ENCODE measurements at places on chromosomes 3 and 15.

GRCh38 chr3:103609472-103609871, 1174.7 kb downstream of the ZPLD1 start:
- DNase-seq: no peak

DNA sequence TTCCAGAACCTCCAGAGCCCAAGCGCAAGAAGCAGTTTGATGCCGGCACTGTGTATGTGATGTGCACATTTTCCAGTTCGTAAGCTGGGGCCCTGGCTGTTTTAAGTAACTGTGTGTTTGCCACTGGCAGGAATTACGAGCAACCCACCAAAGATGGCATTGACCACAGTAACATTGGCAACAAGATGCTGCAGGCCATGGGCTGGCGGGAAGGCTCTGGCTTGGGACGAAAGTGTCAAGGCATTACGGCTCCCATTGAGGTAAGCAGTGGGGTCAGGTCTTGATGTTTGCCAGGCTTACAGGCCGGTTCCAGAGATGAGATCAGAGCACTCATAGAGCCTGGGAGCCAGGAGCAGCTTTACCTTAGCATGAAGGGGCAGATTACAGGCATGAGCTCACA, 28.4 kb downstream of the RBM5 start:
- no peak for DNase-seq

DNA sequence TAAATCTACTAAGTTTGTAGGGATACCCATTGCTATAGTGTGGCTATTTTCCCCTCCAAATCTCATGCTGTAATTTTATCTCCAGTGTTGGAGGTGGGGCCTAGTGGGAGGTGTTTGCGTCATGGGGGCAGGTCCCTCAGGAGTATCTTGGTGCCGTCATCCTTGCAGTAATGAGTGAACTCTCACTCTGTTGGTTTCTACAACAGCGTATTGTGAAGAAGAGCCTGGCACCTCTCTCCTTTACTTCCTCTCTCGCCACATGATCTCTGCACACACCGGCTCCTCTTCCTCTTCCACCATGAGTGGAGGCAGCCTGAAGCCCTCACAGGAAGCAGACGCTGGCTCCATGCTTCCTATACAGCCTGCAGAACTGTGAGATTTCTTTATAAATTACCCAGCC, 34.0 kb upstream of the TRPM1 start:
- DNase-seq: no peak

GRCh38 chr3:175127075-175127662, 268.0 kb downstream of the NAALADL2 start:
- no peak for DNase-seq

DNA sequence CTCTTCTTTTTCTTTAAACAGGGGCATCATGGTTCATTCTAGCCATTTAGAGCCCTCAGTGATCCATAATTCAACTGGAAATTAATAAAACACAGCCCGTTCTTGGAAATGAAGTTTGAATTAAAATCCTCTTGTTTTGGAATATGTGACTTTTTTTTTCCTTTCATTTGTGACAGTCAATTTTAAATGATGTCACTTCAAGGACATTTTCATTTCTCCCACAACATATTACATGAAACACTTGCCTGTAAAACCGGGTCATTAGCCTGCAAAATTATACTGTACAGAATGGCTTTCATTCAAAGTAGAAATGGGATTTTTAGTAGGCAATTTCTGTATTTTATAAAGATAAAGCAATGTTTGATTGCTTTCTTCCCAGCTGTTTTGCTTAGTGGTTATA, 789 bp upstream of the SEMA6D start:
- DNase-seq: no peak

DNA sequence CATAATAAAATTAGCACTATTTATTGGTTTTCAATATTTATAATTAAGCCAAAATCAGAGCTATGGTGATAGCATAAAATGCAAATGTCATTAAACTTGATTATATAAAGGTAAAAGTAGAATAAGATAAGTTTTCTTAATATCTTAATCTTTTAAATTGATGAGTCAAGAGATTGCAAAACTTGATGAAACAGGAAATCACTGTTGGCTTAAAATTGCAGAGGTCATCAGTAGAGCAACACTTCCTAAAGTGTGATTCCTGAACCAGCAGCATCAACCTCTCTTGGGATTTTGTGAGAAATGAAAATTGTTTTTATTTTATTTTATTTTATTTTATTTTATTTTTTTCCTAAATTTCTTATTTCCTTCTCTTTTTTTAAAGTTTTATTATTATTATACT, 226.4 kb upstream of the CTDSPL start:
- DNase-seq: no peak

DNA sequence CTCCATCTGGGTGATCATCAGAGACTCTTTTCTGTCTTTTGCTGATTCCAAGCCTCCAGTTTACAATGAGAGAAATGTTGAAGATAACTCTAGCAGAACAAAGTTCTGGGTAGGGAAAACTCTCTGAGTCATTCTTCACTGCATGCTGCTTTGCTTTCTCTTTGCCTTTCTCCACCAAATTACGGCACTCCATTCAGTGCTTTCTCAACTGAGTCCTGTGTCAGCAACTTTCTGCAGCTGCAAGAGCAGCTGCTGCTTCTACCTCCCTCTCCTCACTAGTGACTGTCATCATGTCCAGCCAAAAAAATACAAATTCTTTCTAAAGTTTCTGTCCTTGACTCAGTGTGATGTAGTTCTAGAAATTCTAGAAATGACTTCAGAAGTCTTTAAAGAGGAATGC, 953.8 kb downstream of the IGSF11 start:
- no peak for DNase-seq

GRCh38 chr15:55514414-55514850, 6.4 kb upstream of the DNAAF4 start:
- DNase-seq: no peak

DNA sequence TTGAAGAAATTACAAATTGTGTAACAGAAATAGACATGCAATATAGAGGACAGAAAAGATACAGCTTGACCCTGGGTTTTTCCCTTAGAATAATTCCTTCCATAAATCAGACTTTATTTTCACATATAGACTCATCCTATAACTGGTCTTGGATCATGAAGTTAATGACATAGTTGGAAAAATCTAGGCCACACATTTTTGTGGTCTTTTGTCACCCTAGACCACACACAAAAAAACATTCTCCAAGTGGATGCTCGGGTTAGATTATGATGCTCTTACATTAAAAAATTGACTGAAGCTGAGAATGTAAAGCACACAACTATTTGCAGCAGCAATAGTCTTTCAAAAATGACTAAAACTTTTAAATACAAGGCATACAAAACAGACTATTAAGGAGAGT, 7.5 kb upstream of the PLA2G4D start:
- no peak for DNase-seq

GRCh38 chr3:52167240-52167639, 13.0 kb upstream of the POC1A start:
- DNase-seq: no peak

DNA sequence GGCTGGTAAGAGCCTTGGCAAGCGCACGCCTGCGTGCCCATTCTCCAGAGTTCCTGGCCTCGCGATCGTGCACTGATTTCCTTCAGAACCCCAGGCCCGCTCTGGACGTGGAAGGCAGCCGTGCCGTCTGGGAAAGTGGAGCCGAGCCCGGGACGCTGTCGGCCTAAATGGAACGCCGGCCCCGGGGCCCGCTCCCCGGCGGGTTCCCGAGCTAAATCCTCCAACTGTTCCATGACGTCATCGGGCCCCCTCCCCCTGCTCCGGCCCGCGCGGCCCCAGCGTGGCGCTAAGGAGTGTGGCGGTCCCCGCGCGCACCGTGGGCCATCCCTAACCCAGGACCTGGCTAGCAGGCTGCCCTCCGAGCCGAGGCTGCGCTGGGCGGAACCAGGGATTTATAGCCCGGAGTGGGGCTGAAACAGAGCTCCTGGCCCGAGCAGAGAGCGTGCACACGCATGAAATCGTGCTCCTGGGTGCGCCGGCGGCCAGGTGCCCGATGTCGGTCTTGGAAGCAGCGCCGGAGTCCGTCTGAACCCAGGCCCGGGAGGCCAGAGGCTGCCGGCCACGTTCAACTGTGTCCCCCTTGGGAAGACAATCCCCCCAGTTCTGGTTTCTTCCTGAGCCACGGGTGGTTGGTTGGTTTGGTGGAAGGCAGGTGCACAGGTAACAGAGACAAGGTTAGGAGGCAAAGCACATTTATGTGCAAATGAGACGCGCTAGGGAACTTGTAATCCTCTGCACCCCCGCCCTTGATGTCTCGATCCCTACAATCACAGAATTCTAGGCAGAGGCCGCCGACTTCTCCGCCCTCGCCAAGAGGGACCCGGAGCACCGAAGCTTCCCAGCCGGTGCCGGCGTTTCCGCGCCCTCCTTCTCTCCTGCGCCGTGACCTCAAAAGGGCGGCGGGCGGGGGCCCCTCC, 84.9 kb upstream of the ETV5 start:
- no peak for DNase-seq

DNA sequence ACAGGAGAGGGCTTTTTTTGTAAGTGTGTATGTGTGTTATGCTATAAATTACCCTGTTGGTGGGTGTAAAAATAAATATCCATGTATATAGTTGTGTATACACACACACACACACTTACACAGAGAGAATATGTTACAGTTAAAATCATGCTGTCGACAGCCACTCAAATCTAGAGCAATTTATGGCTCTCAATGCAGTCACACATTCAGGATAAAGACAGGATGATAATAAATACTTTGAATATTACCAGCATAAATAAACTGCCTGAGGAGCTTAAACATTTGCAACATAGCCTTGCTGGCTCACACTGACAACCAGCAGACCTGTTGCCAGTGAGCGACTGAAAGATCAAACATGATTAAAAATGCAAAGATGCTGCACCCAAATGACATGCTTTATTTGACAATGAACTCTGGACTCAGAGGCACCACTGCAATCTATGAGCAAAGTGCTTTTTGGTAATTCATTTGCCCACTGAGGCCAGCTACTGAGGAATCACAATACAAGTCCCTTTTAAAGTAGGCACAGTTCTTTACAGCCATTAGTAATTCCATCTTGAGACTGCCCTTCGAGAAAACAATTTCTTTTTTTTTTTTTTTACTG, 458.9 kb downstream of the FHIT start:
- DNase-seq: no peak

DNA sequence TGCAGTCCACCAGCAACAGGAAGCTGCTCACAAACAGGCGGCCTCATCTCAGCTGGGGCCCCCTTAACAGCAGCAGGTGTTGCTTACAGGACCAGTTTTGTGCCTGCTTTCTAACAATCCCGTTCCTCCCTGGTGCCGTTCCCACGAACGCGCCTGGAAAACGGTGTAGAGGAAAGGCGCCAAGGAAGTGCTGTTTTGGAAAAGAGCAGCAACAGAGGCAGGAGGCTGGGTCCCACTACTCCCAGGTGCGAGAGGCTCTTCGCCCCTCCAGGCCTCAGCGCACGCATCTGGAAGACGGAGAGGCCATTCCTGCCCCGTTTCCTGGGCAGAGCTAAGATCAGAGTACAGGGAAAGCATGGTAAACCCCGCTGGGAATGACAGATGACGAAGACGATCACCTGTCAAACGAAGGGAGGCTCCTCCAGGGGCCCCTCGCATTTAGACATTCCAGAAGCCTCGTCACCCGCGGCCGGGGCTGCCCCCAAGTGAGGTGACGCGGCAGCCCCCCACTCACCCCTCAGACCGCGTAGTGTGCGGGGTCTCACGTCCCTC, 603 bp downstream of the SCAPER start:
- DNase-seq: no peak

DNA sequence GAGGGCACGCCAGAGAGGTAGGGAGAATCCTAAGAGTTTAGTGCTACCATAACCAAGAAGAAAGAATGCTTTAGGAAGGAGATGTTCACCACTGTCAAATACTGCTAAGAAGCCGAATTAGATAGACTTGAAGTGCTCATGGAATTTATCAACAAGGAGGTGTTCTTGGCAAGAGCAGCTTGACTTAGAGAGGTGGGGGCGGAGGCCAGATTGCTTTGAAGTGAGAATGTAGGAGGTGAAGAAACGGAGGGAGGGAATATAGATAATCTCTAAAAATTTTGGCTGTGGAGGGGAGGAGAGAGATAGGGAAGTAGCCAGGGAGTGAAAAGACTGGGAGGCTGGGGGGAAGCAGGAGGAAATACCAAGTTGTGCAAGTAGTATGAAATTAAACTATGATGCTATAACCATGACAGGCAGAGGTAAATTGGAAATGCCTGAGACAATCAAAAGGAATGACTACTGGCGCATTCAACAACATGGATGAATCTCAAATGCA, 35.5 kb downstream of the GADL1 start:
- no peak for DNase-seq

DNA sequence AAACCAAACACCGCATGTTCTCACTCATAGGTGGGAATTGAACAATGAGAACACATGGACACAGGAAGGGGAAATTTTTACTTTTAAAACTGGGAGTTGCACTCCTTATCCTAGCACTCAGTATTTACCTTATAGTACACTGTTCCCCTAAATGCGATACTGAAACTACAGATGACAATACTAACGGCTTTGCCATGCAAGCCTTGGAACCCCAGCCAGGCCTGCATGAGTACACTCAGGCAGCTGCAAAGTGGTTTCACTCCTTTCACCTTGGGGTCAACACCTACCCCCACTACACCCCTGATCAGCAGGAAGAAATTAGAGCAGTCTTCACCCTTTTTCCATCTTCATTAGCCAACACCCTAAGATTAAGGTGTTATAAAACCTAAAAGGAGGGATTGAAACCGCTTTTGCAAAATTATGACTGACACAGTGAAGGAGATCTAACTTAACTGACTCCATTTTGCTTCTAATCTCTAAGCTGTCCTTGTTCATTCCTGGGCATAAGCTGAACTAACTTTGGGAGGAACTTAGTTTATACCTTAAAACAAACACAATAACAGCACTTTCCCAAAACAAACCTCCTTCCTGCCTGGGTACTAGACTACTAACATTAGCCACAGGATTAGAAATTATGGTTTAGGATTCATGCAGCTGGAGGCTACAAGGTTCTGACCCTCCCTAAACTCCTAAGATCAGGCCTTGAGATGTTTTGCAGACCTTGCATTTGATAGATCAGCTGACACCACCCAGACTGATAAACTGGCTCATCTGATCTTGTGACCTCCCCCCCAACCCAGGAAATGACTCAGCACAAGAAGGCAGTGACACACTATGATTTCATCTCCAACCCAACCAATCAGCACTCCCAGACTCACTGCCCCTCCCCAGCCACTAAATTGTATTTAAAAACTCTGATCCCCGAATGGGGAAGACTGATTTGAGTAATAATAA, 452.1 kb upstream of the PPP2R3A start:
- DNase-seq: no peak

DNA sequence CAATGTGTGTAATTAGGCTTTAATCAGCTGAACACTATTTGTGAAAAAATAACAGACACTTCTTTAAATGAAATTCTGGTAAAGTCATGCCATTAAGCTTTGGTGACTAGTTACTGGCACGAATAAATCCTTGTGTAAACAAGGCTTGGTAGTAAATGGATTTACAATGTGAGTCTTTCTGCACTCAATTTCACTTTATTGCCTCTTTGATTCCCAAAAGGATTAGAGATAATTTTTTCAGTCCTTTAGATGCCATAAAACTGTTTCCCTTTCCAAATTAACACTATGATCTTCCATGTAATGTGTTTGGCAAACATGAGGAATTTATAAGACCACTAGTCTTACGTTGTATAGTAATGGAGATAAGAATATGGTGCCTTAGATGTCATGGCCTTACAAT, 339.5 kb upstream of the DNAJC19 start:
- DNase-seq: no peak

Data from activated T-helper 1 cell treated with anti-CD3 and anti-CD28 coated beads, Interleukin-2, amount 50 U/mL, for 16 hours (primary cell).